Ascending aorta (tissue), 2 donors: ENCODE measurements at places on chromosomes 11 and 22.

GRCh38 chr11:110979696-110980095, 265.8 kb upstream of the POU2AF2 start:
- no peak for DNase-seq

DNA sequence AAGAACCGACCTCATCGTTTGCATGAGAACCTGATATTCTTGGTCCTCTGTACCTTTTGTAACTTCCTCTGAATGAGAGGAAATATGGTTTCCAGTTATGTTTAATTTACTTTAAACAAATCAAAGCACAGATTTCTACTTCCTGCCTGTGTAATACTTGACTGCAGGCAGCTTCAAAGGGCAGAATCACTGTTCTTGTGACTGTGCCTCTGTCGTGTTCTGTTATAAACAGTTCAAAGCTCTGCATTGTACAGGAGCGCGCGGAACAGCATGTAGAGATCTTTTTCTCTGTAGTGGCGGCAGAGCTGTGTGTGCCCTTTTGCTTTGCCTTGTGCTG, 73.2 kb upstream of the CLDN5 start:
- no peak for DNase-seq

DNA sequence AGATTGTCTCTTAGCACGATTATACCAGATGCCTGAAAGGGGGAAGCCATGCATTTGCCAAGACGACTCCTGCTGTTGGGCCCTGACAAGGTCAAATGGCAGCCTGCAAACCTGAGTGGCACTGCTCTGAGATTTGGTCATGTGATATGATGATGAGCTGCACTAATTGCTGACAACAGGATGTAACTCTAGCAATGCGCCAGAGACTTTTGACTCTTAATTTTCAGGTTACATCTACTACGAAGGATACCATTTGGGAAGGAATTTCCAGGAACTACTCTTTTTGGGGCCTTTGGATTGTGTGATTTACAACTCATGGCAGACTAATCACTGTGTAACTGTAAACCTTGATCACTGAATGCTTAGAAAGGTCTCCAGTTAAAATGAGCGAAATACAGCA, 13.1 kb downstream of the TREH start:
- no peak for DNase-seq

DNA sequence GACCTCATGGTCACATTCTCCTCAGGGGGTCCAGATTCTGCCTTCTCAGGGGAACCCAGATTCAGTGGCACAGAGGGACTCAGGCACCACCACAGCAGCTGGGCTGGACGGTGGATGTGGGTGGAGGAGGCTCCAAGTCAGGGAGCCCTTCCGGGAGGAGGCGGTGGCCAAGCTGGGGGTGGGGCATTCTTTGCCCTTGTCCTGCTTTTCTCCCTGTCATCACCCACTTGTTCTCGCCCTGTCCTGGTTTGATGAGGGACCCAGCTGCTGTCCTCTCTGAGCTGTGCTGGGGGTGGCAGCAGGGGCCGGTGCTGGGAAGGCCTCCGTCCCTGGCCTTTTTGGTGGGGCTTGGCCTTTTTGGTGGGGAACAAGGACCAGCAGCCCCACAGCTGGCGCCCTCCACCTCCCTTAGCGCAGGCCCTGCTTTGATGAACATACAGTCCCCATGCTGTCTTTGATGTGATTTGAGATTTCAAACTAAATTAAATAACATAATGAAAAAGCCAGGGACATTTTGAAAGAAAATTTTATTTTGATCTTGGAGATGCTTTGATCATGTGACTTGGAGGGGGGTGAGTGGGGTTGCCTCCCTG, 1168.2 kb downstream of the BRD1 start:
- no peak for DNase-seq

DNA sequence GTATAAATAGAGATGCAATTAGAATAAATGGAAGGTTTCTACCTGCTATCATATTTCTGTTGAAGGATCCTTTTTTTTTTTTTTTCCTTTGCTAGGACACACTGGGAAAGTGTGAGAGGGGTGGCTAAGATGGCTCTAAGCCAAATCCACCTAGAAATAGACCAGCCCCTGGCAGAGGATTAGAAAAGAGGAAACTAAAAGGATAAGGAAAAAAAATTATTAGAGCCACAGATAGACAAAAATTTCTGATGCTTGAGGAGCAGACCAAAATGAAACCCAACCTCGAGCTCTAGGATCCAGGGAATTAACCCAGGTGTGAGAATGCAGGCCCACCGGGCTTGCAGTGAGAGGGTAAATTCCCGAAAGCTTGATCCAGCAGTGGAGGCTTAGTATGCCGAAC, 262.3 kb downstream of the CADM1 start:
- DNase-seq: no peak

GRCh38 chr22:47098554-47098953, 336.1 kb downstream of the TBC1D22A start:
- no peak for DNase-seq

- no peak for DNase-seq
These were observed 77.1 kb upstream of the IGLL5 start for GRCh38 chr22:22810471-22810870.

DNA sequence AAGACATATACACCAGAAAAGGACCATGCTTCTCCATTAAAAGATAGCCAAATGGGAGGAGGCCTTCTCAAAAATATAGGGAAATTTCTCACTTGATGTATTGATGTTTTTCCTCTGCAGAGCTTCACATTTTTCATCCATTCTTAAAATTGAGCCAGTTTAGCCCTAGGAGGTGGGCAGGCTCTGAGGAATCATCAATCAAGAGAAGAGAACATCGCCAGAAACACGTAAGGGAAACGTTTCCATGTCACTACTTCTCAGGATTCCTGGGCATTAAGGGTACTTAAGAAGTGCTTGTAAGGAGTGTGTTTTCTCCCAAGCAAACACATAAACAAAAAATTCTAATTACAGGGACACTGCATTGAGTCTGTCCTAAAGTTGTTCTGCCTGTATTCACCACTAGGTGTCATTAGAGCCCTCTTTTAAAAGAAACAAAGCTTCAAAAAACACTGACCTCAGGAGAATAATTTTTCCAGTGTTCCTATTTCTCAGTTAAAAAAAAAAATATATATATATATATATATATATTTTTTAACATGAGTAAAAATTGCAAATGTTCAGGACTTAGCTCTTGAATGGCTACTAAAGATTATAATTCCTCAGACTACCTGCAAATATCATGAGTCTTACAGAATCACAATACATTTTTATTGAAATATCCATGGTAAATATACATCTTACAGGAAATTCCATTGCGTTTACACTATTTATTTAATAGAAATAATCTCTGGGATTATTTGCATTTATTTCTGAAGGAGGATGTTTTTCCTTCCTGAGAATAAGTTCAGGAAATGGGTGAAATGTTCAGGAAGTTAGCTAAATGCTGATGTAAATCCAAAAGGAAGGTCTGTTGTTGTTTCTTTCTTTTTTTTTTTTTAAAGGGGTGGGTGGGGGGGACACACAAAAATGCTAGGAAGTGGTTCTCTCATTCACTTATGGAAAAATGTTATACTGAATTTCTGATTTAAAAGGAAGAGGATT, 16.0 kb downstream of the FZD4 start:
- no peak for DNase-seq

- DNase-seq: no peak
These were observed 3.2 kb downstream of the TPP1 start for GRCh38 chr11:6615882-6616585.

DNA sequence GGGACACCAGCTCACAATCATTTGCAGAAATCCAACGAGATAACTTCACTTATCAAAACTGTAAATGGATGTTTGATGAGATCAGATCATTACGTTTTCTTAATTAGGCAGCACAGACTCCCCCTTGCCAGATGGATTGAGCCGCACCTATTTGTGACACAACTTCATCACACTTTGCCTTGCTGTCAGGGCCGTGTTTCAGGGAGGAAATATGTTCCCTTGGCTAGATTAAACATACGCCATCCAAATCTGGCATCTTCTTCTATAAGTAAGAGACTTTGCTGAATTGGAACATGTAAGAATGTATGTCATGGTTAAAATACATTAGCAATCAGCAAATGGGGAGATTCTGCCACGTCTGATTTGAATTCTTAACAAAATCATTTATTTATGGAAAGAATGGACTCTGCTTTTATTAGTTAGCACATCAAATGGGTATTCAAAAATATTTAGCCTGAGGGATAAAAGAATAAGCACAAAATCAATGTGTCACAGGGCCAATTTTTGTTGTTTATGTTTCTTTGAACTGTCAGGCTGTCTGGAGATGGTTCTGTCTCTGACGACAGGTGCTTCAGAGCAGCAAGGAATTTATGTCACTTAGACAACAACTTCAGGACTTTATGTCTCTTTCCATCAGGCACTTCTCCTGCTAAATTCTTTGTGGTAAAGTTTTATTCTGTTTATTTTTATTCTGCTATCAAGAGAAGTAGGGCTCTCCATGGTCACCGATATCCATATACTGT, 326.1 kb upstream of the NCAM1 start:
- DNase-seq: no peak

DNA sequence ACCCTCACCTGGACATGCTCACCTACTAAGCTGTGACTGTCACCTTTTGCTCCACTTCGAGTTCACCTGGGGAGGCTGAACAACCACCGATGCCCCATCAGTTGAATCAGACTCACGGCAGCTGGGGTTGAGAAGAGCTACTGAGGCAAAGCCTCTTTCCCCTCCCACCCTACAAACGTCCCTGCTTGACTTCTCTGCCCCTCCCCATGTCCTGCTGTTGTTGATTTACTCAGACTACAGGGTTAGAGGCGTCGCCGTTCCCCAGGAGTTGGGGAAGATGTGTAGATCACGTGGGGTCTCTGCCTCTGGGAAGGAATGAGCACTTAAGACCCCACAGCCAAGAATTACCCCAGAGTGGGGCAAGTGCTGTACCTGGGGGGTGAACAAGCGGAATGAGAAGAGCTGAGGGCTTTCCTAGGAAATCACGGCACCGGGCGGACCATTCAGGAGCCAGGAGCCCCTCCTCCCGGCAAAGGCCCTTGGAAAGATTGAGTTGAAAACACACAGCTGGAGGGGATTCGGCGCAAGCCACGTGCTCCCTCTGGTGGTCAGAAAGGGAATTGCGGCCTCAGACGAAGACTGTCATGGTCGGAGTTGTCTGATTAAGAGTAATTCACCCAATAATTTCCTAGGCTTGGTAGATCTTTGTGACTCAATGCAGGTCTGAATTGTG, 7.0 kb downstream of the FXYD2 start:
- no peak for DNase-seq

GRCh38 chr22:34812631-34813030, 253.3 kb upstream of the ISX start:
- DNase-seq: no peak

- no peak for DNase-seq
These were observed 8.0 kb downstream of the ALDH3B1 start for GRCh38 chr11:68017980-68018729.
